Psoas muscle (tissue), 8 donors: ENCODE measurements at places on chromosomes 2 and 18. TPM values are rescaled to one million over a fixed set of nuclear protein-coding genes. Genes with fewer than 3 reads are reported as not detected.

The CCDC121 gene
- 2.5 TPM for total RNA-seq

The VIT gene
- total RNA-seq, result 8.5 TPM

The SRBD1 gene
- 4.6 TPM for total RNA-seq

The DNER gene
- 0.15 TPM for total RNA-seq

The GNAL gene
- 30.8 TPM for total RNA-seq
